Effector CD8-positive, alpha-beta T cell (primary cell): ENCODE measurements at places on chromosomes 16 and 17.

- no peak for DNase-seq
Observed at GRCh38 chr16:78745108-78746019, 645.9 kb downstream of the WWOX start.

- no peak for DNase-seq
Observed at GRCh38 chr17:43216762-43217613, 5.3 kb downstream of the TMEM106A start.

- no peak for DNase-seq
Observed at GRCh38 chr16:84606081-84606875, 11.6 kb downstream of the COTL1 start.

- no peak for DNase-seq
Observed at GRCh38 chr17:32536736-32537643, 50.2 kb downstream of the CDK5R1 start.

GRCh38 chr17:81341516-81342268, 46.6 kb upstream of the SLC38A10 start:
- DNase-seq, result no peak

GRCh38 chr17:7478276-7479212, 887 bp downstream of the ZBTB4 start:
- DNase-seq, result peak; percentile 59

DNA sequence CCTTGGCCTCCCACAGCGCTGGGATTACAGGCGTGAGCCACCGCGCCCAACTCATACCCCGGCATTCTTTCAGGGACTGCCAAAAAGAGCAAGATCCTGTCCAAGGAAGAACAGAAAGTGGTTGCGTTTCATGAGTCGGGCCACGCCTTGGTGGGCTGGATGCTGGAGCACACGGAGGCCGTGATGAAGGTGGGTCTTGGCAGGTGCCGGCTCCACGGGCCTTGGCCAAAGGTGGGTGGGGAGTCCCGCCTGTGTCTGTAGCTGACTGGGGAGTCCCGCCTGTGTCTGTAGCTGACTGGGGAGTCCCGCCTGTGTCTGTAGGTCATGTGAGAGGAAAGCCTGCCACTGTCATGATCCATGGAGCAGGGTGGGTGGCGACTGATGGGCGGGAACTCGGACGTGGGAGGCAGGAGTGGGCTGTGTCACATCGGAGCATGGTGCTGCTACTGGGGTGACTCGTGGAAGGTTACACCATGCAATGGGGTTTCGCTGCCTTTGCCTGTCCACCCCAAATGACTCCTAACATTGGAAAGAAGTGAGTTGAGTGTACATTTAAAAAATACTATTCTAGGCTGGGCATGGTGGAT, 10.0 kb upstream of the RPL13 start:
- no peak for DNase-seq

DNA sequence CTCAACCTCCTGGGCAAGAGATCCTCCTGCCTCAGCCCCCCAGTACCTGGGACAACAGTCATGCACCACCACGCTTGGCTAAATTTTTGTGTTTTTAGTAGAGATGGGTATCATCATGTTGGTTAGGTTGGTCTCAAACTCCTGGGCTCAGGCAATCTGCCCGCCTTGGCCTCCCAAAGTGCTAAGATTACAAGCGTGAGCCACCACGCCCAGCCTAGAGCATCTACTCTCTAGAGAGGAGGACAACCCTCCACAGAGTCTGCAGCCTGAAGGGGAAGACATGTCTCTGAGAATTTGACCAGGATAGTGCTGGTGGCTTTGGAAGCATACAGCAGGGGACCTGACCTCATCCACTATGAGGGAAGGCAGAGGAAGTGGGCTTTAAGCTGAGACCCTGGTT, 4.7 kb upstream of the GRB2 start:
- DNase-seq, result no peak

DNA sequence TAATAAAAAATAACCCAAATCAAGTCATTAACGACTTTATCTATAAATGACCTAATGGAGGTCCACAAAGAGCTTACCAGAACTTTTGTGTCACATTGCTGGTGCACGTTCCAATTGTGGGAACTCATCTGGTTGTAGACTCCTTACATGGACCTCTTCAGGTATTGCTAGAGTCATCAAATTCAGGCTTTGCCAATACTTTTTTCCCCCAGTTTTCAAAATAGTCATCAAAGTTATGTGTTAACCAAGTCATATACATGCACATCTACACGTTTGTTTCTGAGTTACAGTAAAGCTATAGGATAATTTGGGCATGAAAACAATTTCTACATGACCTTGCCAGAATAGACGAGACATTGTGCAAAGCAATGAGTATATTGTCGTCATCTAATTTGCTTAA, 76.2 kb upstream of the ADAMTS18 start:
- DNase-seq, result no peak

- no peak for DNase-seq
Observed at GRCh38 chr17:35084987-35085386, 21.5 kb upstream of the RFFL start.

DNA sequence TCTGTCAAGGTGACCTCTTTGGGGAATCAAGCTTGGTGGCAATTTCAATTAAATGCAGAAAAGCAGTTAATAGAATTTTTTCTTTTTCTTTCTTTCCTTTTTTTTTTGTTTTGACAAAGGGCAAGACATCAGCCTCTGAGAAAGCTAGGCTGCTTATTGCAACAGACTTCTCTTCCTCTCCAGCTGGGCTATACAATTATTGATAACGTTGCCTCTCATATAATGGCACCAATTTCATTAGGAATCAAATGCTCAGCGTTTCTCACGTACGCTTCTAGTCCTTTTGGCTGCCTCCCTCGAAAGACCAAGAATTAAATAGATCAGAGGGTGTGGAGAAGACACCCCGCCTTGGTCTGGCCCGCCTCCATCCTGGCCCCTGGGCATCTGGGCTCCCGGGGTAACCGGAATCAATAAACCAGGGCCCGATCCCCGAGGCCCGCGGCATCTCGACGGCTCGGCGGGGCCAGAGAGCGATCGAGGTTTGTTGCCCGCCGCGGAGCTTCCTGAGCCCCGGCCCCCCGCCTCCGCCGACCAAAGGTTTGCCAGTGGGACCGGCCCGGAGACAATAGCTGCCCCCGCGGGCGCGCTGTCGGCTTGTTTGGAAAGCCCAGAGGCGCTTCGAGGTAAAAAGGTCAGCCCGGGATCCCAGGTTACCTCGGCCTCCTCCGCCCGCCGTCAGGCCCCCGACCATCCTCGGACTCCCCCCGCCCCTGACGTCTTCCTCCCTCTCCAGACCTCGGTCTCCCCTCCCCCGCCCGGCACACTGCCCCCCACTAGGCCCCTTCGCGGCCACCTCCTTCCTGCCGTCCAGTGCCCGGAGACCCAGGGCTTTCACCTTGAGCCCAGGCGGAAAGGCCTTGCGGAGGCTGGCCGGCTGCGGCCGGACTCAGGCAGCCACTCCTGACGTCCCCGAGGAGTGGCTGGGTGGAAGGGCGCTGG, 3.9 kb downstream of the HOXB1 start:
- no peak for DNase-seq

GRCh38 chr17:11511696-11512095, 86.6 kb upstream of the DNAH9 start:
- no peak for DNase-seq

- no peak for DNase-seq
Observed at GRCh38 chr17:73973586-73974409, 229.7 kb upstream of the RPL38 start.

GRCh38 chr16:85151079-85151602, 38.9 kb upstream of the CIBAR2 start:
- DNase-seq, result no peak

- DNase-seq, result no peak
Observed at GRCh38 chr17:61064087-61064951, 335.3 kb upstream of the TBX2 start.

GRCh38 chr17:57513569-57513968, 231.5 kb downstream of the CCDC182 start:
- no peak for DNase-seq

DNA sequence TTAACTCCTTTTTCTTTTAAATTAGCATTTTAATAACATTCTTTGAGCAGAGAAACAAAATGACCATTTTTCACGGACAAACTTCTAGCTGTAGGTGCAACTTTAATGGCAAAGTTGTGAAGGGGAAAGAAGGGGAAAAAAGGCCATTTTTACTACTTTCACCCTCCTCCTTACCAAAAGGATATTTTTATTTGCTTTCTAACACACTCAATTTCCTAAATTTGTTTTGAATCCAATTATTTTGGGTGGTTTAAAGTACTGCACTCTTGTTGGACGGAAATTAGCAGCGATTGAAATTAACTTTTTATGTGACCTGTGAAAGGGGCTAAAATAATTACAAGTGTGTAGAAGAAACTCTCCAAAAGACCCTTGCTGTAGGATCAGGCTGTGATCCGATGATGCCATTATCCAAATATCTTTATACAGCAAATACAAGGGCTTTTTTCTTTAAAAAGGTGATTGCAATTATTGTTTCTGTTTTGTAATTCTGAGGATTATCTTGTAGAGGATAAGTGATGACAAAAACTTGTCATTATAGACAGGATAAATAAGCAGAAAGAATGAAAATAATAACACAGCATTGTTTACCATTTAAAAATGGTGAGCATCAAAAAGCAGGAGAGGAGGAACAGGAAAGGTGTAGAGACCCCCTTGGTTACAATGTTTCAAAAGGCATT, 42.4 kb downstream of the SNX11 start:
- DNase-seq, result no peak

GRCh38 chr17:12990926-12991325, 26.9 kb downstream of the ELAC2 start:
- DNase-seq, result no peak

- no peak for DNase-seq
Observed at GRCh38 chr17:81223762-81224130, 981 bp upstream of the CEP131 start.

DNA sequence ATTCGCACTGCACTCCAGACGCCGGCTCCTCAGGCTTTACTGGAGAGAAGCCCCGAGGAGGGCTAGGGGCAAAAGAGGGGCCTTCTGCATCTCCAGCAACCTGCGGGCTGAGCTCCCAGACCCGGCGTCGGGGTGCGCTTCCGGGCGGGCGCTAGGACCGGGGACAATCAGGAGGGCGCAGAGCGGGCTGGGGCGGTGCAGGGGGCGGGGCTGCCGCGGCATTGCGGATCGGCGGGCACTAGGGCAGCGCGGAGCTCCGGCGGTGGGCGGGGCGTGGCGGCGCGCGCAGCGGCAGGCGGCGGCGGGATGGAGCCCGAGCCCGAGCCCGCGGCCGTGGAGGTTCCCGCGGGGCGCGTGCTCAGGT, at the start of gene TSEN54:
Gene TSEN54 (plus strand): TSS at position 274 of the 364 bp plus-strand sequence. CDS start 33 bp downstream, at position 307.
- peak; percentile 84 for DNase-seq

- no peak for DNase-seq
Observed at GRCh38 chr17:68437979-68438822, 19.1 kb downstream of the WIPI1 start.

GRCh38 chr17:75326226-75326848, 37.1 kb upstream of the SLC25A19 start:
- DNase-seq, result no peak

DNA sequence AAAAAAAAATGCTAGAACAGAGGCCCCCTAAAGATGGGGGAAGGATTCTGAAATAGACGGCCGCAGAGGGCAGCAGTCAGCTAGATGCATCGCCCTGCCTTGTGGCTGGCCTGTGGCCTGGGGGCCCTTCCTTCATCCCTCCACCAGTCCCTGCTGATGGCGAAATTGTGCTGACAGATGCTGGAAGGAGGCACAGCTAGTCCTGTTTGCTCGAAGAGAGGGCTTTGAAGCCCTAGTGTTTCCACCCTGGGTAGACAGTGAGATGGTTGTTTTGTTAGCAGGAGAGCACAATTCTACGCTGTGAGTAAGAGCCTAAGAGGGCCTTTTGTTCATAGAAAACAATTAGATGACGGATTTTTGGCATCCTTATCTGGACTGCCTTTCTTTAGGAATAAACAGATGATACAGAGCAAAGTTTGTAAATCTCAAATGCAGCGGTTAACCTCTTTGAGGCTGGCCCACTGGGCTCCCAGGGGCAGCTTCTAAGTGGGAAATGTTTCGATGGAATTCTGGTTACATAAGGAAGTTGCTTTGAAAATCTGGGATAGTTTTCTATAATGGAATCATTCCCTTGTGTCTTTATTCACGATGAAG, 23.0 kb downstream of the VPS35L start:
- no peak for DNase-seq

- DNase-seq, result no peak
Observed at GRCh38 chr17:66411520-66411919, 109.1 kb downstream of the PRKCA start.

GRCh38 chr17:3557768-3558583, at the start of gene TRPV3:
TSS of gene TRPV3 (minus strand) at chr17:3557812. CDS start at chr17:3554850, 2,962 bp downstream.
- DNase-seq, result no peak

GRCh38 chr16:22189473-22190080, 16.5 kb upstream of the EEF2K start:
- DNase-seq, result no peak

- no peak for DNase-seq
Observed at GRCh38 chr17:47774331-47774730, 41.3 kb downstream of the TBX21 start.

DNA sequence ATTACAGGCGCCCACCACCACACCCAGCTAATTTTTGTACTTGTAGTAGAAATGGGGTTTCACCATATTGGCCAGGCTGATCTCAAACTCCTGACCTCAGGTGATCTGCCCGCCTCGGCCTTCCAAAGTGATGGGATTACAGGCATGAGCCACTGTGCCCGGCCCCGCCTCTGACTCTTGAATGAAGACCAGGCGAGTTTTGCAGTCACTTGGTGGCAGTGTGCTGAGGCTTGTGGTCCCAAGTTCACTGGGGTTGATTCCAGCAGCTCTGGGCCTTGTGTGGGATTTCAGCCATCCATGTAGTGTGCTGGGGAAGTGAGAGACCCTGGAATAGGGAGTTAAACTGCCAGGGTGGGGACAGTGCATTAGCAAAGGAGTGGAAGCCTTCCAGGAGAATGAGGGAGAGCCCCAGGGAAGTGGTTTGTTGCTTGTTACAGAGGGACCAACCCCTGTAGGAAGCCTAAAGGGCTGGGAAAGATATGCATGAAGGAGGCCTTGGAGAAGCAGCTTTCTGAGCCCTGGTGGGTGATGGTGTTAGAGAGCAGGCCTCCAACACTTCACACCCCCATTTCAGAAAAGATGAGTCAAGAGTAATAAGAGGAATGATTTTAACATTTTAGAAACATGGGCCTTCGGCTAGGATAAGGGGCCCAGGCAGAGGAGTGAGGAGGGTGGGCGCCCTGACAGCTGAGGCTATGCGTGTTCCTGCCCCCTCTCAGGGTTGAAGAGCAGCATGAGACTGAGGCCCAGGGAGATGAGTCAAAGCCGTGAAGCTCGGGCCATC, 14.5 kb downstream of the PSKH1 start:
- DNase-seq, result no peak

- no peak for DNase-seq
Observed at GRCh38 chr16:34758835-34759234, 1299.4 kb downstream of the TP53TG3F start.

- no peak for DNase-seq
Observed at GRCh38 chr17:31068291-31068690, 26.5 kb upstream of the NF1 start.
